Fibroblast of the aortic adventitia (primary cell): ENCODE measurements at places on chromosomes 3 and 15. TPM values are rescaled to one million over a fixed set of nuclear protein-coding genes. Genes with fewer than 3 reads are reported as not detected.

COX17 gene
- 17.0 and 18.0 TPM in 2 replicates for total RNA-seq

B3GALNT1 gene
- total RNA-seq: 14.2 and 28.5 TPM in 2 replicates

- DNase-seq: no peak
Observed at GRCh38 chr15:46265664-46266347, 631.0 kb downstream of the SQOR start.

DNA sequence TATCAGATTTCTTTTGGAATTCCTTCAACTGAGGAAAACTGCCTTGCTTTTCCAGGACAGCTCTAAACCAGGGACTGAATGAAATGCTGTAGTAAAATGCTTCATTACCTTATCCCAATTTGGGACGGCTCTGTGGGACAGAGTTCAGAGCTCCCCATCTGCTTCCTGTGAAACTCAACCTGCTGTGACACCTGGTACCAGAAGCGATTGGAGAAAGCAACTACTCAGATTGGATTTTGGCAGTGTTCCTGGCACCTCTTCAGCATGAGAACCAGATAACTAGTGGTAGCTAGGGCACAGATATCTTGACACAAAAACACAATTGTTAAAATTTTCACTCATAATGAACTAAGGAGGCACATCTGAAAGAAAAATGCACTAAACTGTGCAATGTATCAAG is 539.1 kb downstream of the SI start:
- no peak for DNase-seq

WNT7A gene
- not detected in 2 replicates for total RNA-seq

NISCH gene
- total RNA-seq: 52.7 and 90.8 TPM in 2 replicates

DNA sequence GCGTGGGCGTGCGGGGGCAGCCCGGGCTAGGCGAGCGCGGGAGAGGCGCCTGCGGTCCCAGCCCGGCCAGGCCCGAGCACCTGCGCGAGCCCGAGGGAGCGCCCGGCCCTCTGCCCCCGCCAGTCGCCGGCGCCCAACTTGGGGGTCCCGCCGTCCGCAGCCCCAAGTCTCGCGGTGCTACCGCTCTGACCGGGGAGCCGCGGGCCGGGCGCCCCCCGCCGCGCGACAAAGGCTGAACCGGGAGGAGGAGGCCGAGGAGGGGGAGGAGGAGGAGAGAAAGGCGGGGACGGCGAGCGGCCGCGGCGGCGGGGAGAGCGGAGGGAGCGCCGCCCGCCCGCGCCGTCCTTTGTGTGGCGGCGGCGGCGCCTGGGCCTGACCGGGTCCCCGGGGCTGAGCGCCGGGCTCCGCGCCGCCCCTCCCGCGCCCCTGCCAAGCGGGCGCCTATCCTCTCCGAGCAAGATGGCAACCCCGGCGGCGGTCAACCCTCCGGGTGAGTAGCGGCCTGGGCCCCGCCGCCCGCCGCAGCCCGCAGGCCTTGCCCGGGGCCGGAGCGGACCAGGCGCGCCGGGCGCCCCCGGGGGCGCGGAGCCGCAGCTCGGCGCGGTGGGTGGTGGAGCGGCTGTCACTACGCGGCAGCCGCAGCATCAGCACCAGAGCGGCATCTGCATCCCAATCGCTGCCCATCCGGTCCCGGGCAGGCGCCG is at the start of gene ARNT2:
ARNT2 (plus strand) TSS at position 326 of the 704 bp plus-strand sequence; CDS start at position 460, 134 bp downstream.
- no peak for DNase-seq

PLIN1 gene
- 0.27 and 0.41 TPM in 2 replicates for total RNA-seq

- DNase-seq: no peak
Observed at GRCh38 chr15:46872981-46873330, 844.3 kb upstream of the SEMA6D start.

CEP97 gene
- 6.1 and 21.4 TPM in 2 replicates for total RNA-seq

- DNase-seq: peak; percentile 12
Observed at GRCh38 chr3:122105626-122106025, 50.5 kb downstream of the CD86 start.

DNA sequence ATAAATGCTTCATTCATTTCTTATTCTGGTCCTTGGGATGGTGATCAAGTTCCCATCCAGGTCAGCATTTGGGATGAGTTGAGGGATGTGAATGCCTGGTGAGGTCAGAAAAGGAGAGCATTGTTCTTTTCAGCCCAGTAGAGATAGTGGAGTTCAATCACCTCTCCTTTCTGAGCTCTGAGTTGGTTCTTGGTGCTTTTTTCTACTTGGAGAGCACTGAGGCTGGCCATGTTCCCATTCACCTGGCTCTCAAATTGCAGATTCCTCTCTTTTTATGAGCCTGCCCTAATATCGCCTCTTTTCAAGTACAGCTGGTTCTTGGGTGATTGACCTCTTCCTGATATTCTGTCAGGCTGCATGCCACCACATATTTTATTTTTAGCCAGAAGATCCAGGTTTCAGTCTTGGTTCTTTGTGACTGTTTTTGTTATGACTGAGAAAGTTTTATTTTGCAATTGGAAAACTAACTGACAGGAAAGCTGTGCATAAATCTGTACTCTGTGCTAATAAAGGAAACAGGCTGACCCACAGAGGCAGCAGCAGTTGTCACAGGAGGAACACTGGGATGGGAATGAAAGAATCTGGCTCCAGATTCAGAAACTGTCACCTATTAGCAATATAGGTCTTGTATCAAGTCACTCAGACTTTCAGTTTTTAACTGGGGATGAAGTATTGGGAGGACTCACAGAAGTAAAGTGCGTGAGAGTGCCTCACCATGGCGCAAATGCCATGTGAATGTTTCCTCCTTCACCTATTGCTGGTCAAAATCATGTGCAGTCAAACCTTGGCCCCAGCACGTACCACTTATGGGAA is 10.7 kb downstream of the AQP9 start:
- no peak for DNase-seq

GRCh38 chr15:42605796-42606195 is 30.4 kb downstream of the STARD9 start:
- DNase-seq: no peak
